ENCODE measurements at places on chromosomes 3 and 15.

GRCh38 chr3:14369675-14370669, 32.4 kb upstream of the SLC6A6 start:
- DNase-seq = no peak

DNA sequence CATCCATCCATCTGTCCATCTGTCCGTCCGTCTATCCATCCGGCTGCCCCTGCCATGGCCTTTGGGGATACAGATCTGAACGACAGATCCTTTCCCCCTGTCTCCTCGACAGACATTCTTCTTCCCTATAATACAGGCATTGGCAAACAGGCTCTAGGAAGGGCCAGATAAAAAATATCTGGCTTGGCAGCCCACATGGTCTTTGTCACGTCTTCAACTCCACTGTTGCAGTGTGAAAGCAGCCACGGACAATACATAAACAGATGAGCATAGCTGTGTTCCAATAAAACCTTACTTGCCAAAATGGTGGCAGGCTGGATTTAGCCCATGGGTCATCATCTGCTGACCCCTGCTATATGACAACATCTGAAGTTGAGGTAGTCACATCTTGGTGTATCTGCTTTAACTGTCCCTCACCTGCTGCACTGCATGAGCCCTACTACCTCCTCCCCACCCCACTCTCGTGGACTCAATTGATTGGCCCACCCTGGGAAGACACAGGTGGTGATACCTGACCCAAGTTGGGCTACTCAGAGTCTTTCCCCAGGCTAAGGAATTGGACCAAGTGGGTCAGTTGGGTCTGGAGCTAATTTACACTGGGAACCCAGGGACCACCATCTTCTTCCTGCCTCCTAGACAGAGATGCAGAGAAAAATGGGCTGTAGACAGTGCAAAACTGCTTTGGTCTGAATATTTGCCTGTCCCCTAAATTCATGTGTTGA, 128.4 kb upstream of the SMAD3 start:
- no peak for DNase-seq

- no peak for DNase-seq
These were observed 1.4 kb upstream of the PRSS50 start for GRCh38 chr3:46719044-46719565.

DNA sequence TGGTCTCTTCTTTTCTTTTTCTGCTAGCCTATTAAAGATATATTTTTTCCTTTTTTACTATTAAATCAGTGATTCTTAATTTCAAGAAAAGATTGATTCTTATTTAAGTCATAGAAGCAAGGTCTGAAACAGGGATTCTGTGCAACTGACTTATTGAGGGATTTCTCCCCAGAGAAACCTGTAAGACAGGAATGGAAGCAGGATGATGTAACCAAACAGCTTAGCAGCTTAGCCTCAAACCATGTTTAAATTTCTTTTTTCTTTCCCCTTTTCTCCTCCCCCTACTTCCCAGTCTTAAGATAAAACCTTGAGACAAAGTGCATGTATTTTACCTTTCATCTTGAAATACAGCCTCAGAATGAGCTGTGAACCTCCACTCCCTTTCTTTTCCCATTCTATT, 322.8 kb downstream of the NEK10 start:
- no peak for DNase-seq

DNA sequence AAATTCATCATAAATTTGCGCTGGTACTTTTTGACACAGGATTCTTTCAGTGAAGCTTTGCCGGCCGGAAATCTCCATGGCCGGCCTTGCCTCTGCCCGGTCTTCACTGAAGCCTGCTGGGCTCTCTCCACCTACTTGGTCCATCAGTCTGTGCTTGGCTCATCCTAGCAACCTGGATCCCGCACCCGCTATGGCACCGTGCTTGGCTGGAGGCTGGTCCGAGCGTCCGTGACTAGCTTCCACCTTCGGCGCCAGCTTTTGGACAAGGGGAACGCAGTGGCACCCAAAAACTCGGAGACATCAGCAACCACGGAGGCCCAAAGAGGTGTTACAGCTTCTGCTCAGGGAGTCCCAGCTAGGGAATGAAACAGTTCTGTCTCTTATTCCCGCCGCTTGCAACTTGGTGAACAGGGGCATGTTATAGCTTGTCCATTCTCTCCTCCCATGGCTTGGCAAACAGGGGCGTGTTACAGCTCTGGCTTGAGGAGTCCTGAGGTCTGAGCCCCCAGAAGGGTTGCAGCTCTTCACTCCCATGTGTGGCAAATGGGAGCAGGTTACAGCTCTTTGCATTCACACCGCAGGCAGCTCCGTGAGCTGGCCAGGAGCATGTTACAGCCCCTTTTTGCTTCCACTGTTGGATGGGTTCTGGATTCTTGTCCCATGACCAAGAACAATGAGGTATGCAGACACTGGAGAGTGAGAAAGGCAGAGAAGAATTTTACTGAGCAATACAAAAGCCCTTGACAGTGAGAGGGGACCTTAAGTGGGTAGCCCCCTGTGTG, 204.2 kb downstream of the DIPK2A start:
- no peak for DNase-seq

- no peak for DNase-seq
These were observed 89.3 kb downstream of the RASA2 start for GRCh38 chr3:141575879-141576743.

GRCh38 chr3:113594066-113594465, 61.7 kb downstream of the SIDT1 start:
- no peak for DNase-seq

- DNase-seq = no peak
These were observed 97.1 kb upstream of the ICE2 start for GRCh38 chr15:60576044-60576443.

GRCh38 chr15:40438712-40439111, 2.0 kb upstream of the BAHD1 start:
- DNase-seq = no peak

DNA sequence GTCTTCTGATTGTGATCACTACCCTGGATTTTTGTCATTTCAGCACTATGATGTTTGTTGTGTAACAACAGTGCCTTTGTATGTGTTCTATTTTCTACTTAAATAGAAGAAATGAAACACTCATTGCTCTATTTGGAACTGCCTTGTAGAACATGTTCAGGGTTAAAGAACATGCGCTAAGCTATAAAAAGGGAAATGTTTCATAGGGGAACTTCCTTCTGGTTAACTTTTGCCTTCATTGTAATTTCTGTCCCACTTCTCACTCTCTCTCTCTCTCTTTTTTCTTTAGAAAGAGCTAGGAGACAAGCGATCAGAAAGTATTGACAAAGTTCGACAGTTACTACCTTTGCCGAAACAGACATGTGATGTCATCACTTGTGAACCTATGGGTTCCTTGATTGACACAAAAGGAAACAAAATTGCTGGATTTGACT, at the start of gene P2RY12:
Gene P2RY12 (minus strand): TSS at position 13 of the 434 bp plus-strand sequence. CDS start 45,908 bp downstream, outside the sequence.
- no peak for DNase-seq

DNA sequence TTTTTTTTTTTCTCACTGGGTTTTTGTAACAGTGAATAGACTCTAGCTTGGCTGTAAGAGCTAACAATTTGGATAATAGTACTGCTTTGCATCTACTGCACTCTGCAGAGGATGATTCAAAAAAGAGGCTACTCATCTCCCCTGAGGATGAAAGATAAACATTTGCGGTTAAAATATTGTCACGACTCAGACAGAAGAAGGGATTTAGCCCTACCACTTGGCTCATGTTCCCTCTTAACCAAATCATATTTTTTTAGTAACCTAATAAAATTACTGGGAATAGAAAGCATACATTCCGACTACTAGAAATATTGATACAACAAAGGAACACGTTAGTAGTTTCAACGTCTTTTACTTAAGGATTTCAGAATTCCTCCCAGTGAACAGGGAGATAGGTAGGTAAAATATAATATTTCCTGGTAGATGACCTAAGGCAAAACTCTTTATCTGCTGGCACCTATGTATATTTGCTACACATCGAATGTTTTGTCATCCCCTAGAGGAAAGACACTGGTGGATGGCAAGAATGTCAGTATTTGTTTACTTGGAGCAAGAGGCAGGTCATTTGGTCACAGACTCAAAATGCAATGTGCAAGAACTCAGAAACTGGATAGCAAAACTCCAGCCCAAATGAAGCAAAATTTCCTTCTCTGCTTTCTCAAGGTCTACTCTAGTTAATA, 110.8 kb downstream of the GREM1 start:
- DNase-seq = no peak

DNA sequence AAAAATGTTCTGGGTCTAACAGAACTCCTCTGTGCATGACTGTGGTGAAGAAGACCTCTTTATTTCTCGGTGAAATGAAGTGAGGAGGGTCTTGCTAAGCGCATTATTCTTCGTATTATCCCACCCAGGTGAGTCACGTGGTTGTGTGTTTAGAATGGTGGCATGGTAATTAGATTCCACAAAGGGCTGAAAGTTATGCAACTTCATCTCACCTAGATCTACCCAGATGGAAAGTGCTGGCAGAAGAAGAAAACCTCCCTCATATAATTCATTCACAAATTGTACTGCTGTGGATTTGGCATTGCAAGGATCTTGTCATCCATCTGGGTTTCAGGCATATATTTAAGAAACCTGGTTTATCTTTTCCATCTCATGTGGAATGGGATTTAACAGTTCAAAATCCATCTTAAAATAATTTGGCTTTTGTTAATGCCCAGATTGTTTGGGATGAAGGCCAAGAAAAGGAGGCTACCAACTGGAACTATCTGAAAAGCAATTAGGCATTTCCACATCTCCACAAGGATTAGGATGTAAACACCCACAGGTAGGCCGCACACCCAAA, 175.3 kb downstream of the PLCL2 start:
- no peak for DNase-seq

DNA sequence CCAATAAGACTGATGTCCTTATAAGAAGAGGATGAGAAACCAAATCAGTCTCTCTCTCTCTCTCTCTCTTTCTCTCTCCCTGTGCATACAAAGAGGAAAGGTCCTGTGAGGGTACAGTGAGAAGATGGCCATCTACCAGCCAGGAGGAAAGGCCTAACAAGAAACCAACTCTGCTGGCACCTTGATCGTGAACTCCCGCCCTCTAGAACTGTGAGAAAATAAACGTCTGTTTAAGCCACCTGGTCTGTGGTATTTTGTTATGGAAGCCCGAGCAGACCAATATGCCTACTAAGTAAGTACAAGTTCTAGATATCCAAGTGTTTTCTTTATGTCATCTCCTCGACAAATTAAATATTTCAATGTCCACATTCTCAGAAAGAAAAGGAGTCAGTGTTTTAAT, 44.9 kb upstream of the TMC3 start:
- no peak for DNase-seq

- DNase-seq = no peak
These were observed 90.0 kb upstream of the ICE2 start for GRCh38 chr15:60568914-60569391.

DNA sequence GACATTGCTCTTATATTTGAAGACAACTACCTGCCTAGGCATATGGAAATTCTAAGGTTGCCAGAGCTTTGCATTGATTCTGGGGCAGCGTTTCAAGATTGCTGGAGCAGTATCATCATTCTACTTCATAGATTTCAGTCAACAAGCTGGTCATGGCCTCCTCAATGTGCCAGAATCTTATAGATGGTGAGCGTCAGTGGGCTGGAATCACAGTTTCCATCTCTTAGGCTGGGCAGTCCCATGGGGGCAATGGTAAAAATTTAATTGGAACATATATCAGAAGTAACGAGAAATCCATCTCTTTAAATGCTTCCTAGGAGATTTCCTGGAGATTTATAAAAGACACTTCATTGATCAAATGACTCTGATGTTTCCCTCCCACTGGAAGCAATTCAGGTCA, 258.3 kb downstream of the SV2B start:
- no peak for DNase-seq

GRCh38 chr3:45942051-45942825, 1.0 kb upstream of the CXCR6 start:
- DNase-seq = no peak

DNA sequence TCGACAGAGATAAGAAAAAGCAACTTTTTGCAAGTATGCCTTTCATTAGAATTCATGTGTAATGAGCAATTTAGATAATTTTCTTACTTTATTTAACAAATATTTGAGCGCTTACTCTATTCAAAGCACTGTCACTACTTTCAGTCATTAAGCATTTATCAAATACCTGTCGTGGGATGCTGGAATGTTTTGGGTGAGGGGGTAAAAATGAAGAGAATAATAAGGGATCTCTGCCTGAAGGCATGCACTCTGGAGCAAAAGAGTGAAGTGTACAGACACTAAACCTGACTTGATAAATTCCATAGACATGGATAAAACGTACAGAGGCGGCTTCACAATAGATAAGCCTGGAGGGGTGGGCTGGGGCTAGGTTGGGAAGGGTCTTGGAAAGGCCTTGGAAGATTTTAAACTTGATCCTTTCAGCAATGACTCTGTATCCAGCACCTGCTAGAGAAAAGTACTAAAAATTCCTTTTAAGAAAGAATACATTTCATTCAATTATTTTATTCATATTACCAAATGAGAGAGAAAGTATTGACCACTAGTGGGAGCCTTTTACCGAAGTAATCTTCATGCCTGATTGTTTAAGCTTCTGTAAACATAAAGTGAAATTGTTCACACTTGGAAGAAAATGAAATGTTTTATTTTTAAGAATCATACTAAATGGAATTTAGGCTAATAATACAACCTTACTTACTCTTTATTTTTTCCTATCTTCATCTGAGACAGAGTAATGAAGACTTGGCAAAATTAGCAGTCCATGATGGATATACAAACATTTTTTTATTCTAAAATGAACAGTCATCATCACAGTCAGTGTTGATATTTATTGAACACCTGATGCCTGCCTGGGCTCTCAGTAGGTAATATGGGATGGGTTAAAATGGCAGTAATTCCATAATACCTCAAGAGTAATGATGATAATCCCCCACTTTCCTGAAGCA, 113.2 kb downstream of the PPP2R3A start:
- no peak for DNase-seq

- DNase-seq = no peak
These were observed 159.2 kb downstream of the CHST2 start for GRCh38 chr3:143278721-143279120.

GRCh38 chr15:41940441-41940857, 31.9 kb downstream of the EHD4 start:
- no peak for DNase-seq

GRCh38 chr15:35098737-35099136, 13.6 kb upstream of the NANOGP8 start:
- DNase-seq = no peak

All from cortex of kidney (tissue), 1 donor.